SK-N-SH (cell line): ENCODE measurements at places on chromosomes 3 and 15.
A peak's percentile ranks its signal among the peaks of the same experiment; 100 is the strongest.

DNA sequence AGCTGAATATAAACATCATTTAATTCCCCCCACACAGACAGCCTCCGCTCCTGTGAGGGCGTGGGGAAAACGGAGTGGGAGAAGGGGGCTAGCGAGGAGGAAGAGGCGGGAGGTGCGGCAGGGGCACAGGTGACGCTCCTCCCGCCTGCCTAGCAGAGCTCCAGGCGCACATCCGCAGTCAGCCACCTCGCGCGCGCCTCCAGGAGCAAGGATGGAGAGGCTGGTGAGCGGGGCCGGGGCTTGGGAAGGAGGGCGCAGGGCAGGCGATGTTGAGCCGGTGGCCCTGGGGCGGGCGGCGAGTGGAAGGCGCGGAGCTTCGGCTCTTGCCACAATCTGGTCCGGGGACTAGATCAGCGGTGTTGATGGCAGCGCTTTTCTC is at the start of gene CD200:
Gene CD200 (plus strand): TSS at position 155 of the 379 bp plus-strand sequence. CDS start 57 bp downstream, at position 212.
- peak; percentile 79 for DNase-seq
- H3K27me3 ChIP-seq, result no peaks in the 10 kb centered on the region; the same call in 1 of the 2 replicates
- no peaks in the 10 kb centered on the region; the same call in 1 of the 2 replicates for H3K4me1 ChIP-seq
- H3K36me3 ChIP-seq, result no peaks in the 10 kb centered on the region; the same call in 1 of the 2 replicates
- peak within 1 kb of the TSS; percentile 27; the same call in 1 of the 2 replicates for H3K27ac ChIP-seq

- no peaks in the 10 kb centered on the region for H3K4me1 ChIP-seq
- H3K36me3 ChIP-seq, result no peaks in the 10 kb centered on the region
- H3K27ac ChIP-seq, result no peak overlapping the region
- peaks cover 46% of the 10 kb centered on the region for H3K27me3 ChIP-seq
Observed at GRCh38 chr3:113533534-113533892, 1.2 kb downstream of the SIDT1 start.

DNA sequence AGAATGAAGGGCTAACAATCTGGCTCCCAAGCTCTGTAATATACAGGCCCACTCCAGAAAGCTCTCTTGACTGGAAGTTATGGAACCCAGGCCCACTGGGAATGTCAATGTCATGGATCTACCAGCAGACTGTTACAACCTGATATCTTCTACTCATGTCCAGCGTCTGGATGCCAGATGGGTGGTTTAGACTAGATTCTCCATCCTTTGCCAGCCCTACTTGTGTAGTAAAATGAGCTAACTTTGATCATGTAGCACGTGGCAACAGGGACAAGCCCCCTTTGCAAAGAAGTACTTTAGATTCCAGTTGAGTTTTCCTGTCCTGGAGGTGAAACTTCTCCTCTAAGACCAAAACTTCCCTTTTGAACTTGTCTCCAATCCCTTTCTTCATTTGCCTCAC is 55.1 kb downstream of the HEG1 start:
- no peak overlapping the region; the same call in 1 of the 2 replicates for H3K27ac ChIP-seq
- no peak for DNase-seq
- H3K4me3 ChIP-seq, result no peak overlapping the region
- no peaks in the 10 kb centered on the region for H3K4me1 ChIP-seq
- no peaks in the 10 kb centered on the region for H3K27me3 ChIP-seq

GRCh38 chr3:128806588-128806987 is 72.8 kb upstream of the ACAD9 start:
- no peak overlapping the region for H3K4me3 ChIP-seq
- H3K36me3 ChIP-seq, result peaks cover 47% of the 10 kb centered on the region
- H3K27me3 ChIP-seq, result no peaks in the 10 kb centered on the region
- H3K27ac ChIP-seq, result no peak overlapping the region
- H3K4me1 ChIP-seq, result no peaks in the 10 kb centered on the region; the same call in none of the 2 replicates

DNA sequence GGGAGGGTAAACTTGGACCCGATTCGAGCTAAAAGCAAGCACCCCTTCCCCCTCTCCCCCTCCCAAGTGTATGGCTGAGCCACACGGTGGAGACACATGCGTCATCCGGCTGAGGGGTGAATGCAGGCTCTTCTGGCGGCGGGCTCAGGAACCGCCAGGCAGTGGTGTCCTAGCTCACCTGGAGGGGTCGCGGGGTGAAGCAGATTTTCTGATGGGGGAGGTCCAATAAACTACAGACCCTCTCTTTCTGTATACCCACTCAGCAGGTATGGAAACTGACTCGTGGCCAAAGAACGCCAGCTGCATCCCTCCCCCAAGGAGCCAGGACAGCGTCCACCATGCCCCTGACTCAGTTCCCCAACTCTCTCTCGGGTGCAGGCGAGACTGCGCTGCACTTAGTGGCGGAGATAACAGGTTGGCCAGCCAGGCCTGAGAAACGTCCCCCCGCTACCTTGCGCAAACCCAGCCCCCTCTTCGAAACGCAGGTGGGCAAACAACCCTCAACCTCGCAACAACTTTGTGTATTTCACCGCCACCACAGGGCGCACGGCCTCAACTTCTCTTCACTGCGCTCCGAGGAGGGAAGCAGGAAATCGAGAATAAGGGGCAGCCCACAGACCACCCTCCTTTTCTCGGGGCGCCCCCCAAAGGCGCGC is 1.3 kb downstream of the MAGI1 start:
- no peaks in the 10 kb centered on the region for H3K27me3 ChIP-seq
- DNase-seq, result peak; percentile 57
- peaks cover 16% of the 10 kb centered on the region for H3K4me1 ChIP-seq
- H3K27ac ChIP-seq, result no peak overlapping the region
- H3K36me3 ChIP-seq, result no peaks in the 10 kb centered on the region

DNA sequence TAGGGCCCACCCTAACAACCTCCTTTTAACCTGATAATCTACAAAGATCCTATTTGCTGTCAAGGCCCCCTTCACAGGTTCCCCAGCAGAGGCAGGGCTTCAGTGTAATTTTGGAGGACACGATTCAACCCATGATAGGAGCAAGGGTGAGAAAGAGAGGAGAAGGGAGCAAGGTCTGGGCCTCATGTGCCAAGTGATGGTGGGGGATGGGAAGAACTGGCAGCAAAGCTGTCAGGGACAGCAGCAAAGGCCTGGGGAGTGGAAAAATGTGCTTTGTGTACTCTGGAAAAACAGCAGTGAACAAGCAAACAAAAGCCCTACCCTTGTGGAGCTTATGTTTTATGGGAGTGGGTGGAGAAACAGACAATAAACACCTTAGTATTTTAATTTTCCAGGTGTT is 2.7 kb upstream of the GALNT15 start:
- H3K27me3 ChIP-seq, result no peaks in the 10 kb centered on the region
- H3K4me3 ChIP-seq, result no peak overlapping the region
- no peaks in the 10 kb centered on the region for H3K36me3 ChIP-seq
- H3K27ac ChIP-seq, result no peak overlapping the region

DNA sequence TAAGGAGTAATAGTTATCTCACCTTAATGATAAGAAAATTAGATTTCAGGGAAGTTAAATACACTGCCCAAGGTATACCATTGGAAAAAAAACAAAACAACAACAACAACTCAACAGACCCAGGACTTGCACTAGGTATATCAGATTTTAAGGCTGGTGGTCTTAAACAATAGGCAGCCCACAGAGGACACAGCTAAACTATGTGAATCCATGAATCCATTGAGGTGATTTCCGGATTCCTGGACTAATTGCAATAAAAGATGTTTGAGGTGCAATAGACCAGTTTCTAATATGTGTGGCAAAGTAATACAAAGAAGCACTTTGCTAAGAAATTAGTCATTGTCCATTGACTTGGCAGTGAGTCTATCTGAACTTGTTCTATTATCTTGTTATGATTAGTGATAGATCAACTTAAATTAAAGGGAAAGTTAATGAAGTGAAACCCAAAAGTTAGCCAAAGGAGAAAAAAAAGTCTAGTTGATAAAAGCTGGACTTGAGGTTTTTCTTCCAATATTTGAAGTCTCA is 60.9 kb upstream of the MAGI1 start:
- peaks cover 8% of the 10 kb centered on the region; the same call in 1 of the 2 replicates for H3K4me1 ChIP-seq
- no peak overlapping the region for H3K4me3 ChIP-seq
- H3K27ac ChIP-seq, result no peak overlapping the region
- H3K27me3 ChIP-seq, result no peaks in the 10 kb centered on the region

DNA sequence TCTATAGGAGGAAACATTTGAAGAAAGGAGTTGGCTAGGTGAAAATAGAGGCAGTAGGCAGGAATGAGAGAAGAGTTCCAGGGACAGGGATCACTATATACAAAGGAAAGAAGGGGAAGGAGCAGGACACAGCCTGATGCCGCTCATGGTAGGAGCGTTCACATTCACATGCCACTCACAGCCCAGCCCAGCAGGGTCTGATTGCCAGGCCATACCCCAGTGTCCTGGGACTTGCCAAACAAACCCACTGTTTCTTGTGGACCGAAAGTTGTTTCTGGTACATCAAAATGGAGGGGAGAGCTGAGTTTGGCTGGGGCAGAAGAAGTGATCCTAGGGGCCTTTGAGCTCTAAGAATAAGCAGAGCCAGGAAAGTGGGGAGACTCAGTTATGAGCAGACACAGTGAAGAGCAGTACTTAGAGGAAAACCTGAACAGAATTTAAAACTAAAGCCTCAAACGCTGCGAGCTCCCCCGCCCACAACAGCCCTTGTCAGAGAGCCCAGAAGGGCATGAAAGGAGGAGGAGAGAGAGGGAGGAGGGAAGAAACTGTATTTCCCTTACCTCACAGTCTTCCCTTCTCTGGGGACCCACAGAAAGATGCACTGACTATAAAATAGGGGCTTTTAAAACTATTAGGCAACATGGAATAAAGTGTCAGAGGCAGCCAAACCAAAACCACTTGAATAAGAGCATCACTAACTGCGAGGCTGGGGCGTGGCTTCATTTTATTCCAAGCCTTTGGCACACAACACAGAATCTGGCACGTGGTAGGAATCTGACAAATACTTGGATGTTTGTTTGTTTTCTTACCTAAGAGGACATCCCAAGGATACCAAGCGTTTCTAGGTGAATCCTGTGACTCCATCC is 129.0 kb downstream of the RPL22L1 start:
- H3K4me3 ChIP-seq, result no peak overlapping the region
- H3K36me3 ChIP-seq, result no peaks in the 10 kb centered on the region
- no peaks in the 10 kb centered on the region for H3K27me3 ChIP-seq
- H3K4me1 ChIP-seq, result peaks cover 29% of the 10 kb centered on the region
- H3K27ac ChIP-seq, result peak overlapping the region; percentile 37; the same call in 1 of the 2 replicates

- no peak overlapping the region for H3K27ac ChIP-seq
- H3K36me3 ChIP-seq, result no peaks in the 10 kb centered on the region
- H3K4me1 ChIP-seq, result no peaks in the 10 kb centered on the region
- H3K27me3 ChIP-seq, result no peaks in the 10 kb centered on the region
- H3K4me3 ChIP-seq, result no peak overlapping the region
Observed at GRCh38 chr3:61526308-61526707, 35.1 kb upstream of the PTPRG start.

DNA sequence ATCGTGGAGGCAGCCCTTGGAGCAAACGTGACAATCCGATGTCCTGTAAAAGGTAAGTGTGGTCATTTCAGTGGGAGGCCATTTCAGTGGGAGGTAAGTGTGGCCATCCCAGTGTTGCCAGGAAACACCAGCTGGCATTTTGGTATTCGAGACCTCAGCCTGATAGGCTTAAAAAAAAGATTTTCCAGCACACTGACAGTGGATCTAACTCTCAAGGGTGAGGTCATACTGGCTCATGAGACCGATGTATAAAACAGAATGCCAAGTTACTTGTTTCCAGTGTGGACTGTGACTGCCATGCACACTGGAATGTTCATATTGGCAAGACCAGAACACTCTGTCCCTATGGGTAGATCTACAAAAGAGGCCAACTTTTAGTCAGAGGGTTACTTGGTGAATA is 244.4 kb upstream of the GOLGA6L4 start:
- no peaks in the 10 kb centered on the region for H3K27me3 ChIP-seq
- no peak overlapping the region for H3K27ac ChIP-seq
- DNase-seq, result no peak
- H3K4me1 ChIP-seq, result no peaks in the 10 kb centered on the region

DNA sequence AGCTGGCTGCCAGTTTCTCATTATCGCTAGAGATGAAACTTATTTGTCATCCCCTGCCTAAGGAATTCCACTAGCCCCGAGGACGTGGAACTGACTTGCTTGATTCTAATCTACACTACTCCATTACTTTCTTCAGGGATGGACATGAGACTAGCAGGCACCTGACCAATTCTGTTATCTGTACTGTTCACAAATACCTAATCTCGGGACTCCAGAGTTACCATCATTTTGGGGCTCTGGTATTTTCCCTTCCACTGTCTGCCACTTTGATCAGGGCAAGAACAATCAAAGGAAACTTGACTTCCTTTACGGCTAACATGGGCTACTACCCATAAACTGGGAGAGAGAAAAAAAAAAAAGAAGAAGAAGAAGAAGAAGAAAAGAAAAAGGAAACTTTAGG is 27.8 kb downstream of the BMF start:
- H3K36me3 ChIP-seq, result no peaks in the 10 kb centered on the region
- peaks cover 20% of the 10 kb centered on the region for H3K4me1 ChIP-seq
- H3K4me3 ChIP-seq, result no peak overlapping the region

DNA sequence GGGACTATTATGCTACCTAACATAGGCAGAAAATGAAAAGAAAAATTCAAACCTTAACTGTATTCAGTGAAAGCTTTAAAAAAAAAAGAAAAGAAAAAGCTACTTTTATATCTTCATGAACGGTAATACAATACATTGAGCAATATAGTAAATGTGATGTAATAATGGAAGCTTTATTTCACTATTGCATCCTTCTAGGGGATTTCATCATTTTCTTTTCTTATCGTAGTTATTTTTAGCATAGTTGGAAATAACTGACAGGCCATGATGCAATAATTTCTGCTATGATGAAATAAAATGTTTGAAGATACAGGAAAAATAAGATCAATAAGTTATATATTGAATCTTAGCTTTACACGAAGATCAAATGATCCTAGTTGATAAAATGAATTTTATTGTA is 40.3 kb upstream of the ZCWPW2 start:
- no peaks in the 10 kb centered on the region for H3K27me3 ChIP-seq
- no peaks in the 10 kb centered on the region for H3K4me1 ChIP-seq
- H3K36me3 ChIP-seq, result no peaks in the 10 kb centered on the region
- H3K27ac ChIP-seq, result no peak overlapping the region
- no peak overlapping the region for H3K4me3 ChIP-seq

DNA sequence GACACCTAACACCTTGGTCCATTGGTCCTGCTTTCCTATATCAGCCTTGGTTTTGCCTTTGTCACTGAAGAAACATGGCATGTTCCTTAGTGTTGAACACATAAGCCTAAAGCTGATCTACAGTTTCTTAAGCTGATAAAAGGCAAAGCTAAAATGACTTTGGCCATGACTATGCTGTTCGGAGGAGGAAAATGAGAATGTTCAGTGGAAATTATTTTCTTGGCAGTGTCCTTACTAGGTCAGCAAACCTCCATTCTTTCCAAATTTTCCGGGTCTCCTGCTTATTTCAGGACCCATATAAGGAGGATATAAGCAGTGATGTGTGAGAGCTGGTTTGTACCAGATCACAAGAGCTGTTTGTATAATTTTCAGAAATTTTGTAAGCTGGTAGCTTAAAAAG is 832.9 kb upstream of the CFAP20DC start:
- no peak overlapping the region for H3K4me3 ChIP-seq
- no peaks in the 10 kb centered on the region for H3K36me3 ChIP-seq
- H3K27ac ChIP-seq, result no peak overlapping the region
- no peaks in the 10 kb centered on the region for H3K27me3 ChIP-seq
- DNase-seq, result no peak

DNA sequence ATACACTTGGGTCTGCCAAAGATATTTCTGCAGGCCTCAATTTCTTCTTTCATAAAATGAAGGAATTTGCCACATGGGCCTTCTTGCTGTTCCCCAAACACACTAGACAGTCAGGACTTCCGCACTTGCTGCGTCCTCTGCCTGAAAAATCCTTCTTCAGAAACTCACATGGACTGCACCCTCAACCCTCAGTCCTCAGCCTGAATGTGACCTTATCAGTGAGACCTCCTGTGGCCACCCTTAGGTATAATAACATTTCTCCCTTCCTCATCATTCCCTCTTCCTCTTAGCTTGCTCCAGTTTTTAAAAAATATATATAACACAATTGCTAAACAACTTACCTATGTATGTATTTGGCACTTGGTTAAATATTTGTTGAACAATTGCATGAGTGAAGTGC is 257.5 kb downstream of the MFSD1 start:
- H3K4me3 ChIP-seq, result no peak overlapping the region
- DNase-seq, result no peak
- no peaks in the 10 kb centered on the region for H3K27me3 ChIP-seq
- peaks cover 5% of the 10 kb centered on the region; the same call in 1 of the 2 replicates for H3K4me1 ChIP-seq
- no peaks in the 10 kb centered on the region for H3K36me3 ChIP-seq
- H3K27ac ChIP-seq, result no peak overlapping the region
